ENCODE measurements at places on chromosomes 1 and 21.

GRCh38 chr1:80640978-80641377 is 1159.8 kb upstream of the ADGRL2 start:
- DNase-seq: no peak

DNA sequence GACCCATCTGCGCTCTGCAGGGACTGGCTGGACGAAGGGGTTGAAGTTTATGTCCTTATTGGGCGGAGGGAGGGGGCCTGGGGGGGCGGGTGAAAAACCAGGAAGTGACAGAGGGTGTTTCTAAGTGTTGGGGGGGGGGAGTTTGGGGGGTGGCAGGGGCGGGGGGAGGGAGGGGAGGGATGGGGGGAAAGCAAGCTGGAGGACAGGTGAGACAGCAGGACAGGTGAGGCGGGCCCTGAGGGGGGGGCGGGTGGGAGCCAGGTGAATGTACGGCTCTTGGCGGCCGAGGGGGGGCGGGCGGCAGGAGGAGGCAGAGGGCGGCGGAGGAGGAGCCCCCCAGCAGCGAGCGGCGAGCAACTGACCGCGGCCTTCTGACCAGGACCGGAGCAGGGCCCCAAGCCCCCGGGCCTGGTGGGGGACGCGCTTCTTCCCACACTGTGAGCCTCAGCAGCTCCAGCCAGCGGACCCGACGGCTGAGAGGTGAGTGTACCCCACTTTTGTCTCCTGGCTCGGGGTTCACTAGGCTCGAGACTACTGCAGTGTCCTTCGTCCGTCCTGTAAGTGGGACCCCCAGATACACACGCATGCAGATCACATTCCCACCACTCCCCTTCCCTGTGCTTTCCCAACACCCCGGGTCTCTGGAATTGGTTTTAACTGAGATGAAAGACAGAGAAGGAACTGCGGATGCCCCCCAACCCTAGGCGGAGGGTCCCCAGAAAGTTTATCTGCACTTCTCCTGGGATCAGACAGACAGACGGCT is at the start of gene ZBTB7B:
TSS of gene ZBTB7B (plus strand) at position 339 of the 763 bp plus-strand sequence. CDS start 11,859 bp downstream, outside the sequence.
- DNase-seq: no peak

DNA sequence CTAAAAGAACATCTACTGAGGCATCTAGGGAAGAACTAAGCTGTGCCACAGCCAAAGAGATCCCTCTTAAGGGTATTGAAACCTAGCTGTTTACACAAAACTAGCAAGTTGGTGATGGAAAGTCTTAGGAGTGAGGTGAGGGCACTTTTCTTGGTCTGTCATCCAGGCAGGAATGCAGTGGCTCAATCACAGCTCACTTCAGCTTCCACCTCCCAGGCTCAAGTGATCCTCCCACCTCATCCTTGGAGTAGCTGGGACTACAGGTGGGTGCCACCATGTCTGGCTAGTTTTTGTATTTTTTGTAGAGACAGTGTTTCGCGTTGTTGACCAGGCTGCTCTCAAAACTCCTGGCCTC is 2.4 kb downstream of the PLEKHO1 start:
- no peak for DNase-seq

GRCh38 chr1:159799446-159799985 is 2.6 kb upstream of the FCRL6 start:
- no peak for DNase-seq

DNA sequence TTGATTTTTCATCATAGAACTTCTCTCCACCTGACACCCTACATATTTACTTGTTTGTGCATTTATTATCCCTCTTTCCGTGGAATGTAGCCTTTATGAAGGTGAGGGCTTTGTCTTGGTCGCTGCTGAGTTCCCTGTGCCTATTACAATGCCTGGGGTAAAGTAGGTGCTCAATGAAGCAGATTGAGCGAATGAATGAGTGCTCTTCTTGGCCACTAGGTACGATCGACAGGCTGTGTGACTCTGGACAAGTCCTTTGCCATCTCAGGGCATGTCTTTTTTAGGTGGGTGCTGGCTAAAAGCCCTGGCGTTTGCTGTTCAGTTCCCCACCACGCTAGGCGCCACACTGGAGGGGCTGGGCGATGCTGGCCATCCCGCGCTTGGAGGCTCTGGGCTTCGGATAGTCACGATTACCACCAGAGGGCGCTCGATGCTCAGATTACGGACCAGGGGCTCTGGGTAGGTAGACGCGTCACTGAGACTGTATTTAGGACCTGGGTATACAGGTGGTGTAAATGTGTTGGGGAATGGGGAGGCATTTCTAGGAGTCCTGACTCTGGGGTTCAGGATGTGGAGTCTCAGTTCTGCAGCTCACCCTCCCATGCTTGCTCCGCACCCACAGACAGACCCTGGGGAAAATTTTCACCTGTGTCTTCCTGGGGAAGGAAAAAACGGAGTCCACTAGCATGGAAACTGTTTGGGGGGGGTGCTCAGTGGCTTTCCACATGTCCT is 71.0 kb upstream of the CSF3R start:
- DNase-seq: peak; percentile 50

DNA sequence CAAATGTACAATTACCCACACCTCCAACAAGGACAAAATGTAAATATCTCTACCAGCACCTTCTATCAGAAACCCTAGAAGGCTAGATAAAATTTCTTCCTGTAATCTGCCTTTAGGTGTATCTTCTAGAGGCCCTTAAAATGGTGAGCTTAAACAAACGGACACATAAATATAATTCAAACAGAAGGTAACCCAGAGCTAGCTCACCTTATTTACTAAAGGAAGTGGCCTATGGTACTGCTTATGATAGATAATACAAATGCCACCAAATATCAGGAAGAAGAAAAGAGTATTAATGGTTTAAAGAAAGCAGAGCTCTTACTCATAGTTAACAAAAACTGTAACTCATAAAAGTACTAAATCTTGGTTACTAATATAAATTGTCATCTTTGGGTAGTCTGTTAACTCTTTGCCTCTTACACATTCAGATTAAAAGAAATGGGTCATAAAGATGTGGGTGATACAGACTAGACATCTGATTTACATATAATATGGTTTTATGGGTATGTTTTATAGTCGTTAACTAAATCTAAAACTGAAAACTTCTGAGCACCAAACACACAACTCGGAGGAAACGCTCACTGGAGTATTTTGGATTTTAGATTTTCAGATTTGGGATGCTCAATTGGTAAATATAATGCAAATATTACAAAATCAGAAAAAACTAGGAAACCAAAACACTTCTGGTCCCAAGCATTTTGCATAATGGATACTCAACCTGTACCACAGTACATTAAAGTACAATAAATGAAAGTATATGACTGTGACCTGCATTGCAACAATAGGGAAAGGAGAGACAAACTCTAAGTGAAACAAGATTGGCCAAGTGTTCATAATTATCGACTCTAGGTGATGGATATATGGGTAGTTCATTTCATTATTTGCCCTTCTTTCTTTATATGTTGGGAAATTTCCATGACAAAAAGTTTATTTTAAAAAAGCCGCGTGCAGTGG is 23.2 kb downstream of the TRIT1 start:
- DNase-seq: no peak

DNA sequence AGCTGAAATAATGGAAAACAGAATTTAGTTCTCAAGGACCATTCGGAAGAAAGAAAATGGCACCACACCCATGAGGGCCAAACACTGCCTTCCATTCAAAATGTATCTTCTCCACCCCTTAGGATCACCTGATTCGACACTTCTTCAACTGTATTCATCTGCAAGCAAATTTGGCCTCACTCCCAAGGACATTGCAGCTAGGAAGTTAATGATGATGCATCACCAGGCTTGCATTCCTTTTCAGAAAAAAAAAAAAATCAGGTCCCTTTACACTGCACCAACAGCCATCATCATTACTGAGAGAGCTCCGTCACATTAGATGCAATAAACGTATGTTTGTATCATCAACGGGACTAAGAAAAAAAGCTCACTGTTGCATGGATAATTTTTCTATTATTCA is 368.3 kb downstream of the PCP4 start:
- DNase-seq: no peak

DNA sequence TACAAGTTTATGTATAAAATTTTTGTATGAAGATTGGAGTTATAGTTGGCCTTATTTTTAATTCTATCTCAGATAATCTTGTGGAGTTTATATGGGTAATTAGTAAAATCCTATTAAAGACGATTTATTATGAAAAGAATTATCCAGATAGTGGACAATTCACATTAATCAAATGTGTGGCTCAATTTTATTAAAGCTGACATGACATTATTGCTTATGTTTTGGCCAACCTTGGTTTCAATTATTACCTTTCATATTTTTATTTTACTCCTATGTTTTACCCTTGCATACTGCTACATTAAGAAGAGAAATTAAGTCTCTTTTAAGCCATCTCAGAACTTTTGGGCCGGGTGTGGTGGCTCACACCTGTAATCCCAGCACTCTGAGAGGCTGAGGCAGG is 110.0 kb downstream of the ITSN1 start:
- no peak for DNase-seq

- no peak for DNase-seq
These were observed 189.7 kb upstream of the ADGRL4 start for GRCh38 chr1:79196211-79196610.

DNA sequence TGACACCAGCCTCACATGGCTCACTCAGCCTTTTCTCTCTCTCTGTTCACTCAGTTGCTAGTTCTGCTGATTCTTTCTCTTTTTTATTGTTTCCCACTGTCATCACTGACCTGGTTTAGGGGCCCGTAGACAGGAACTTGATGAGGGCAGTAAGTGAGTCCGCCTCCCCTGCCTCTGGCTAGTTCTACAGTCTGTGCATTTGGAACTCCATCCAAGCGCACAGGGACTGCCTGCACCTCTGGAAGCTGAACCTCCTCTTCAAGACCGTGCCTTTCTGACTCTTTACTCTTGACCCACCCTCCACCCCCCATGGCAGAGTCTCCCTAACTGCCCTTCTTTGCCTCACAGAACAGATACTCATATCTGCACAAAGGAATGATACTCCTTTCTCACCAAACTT is 4.2 kb downstream of the TENT5C start:
- no peak for DNase-seq

DNA sequence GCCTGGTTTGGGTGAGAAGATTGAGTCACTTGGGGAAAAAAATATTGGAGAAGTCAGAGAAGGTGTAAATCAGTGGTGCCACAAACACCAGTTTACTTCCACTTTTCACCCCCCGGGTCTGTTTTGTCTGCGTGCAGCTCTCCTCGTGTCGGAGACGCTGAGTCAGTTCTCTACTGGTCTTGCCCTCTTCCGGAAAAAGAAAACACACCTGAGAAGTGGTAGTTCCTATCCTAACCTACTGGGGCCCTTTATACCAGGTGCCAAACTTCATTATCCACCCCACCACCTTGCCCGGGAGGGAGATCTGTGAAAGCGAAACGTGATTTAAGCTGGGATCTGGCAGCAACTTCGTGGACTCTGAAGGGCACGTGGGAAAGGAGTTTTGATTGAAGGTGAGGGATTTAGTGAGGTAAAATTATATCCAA is 855 bp upstream of the IVNS1ABP start:
- DNase-seq: peak; percentile 29

DNA sequence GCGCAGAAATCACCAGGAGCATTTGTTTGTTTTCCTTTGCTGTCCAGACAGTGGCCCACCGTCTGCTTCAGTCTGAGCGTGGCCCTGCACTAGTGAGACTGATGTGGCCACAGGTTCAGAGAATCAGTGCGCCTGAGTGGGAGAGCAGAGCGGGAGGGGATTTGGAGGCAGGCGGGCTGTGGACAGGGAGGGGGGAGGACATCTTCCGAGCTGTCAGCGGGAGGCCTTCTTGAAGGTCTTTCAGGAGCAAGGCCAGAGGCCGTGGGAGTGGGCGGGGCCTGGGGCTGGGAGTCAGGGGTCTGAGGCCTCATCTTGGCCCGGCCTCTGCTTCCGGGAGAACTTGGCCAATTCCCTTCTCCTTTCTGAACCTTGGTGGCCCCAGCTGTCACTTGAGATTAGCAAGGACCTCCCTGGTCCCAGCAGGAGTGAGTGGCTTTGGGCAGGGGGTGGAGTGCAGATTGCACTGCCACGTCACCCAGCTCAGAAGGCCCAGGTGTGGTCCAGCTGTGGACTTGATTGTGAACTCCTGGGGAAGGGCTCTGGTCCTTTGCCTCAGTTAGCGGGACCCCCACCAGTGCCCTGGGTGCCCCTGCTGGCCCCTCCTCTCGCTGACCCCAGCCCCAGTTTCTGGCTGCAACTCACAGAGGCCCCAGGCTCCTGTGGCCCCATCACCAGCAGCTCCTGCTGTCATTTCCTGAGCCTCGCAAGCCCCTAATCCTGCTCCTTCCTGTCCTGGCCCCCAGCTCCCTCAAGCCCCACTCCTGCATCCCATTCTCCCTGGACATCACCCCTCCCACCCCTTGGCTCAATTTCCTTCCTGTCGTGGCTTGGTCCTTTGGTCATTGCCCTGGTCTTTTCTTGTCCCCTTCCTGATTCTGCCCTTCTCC is 8.4 kb downstream of the TNFRSF1B start:
- no peak for DNase-seq

- DNase-seq: no peak
These were observed 62.3 kb downstream of the OPTC start for GRCh38 chr1:203556047-203556851.

DNA sequence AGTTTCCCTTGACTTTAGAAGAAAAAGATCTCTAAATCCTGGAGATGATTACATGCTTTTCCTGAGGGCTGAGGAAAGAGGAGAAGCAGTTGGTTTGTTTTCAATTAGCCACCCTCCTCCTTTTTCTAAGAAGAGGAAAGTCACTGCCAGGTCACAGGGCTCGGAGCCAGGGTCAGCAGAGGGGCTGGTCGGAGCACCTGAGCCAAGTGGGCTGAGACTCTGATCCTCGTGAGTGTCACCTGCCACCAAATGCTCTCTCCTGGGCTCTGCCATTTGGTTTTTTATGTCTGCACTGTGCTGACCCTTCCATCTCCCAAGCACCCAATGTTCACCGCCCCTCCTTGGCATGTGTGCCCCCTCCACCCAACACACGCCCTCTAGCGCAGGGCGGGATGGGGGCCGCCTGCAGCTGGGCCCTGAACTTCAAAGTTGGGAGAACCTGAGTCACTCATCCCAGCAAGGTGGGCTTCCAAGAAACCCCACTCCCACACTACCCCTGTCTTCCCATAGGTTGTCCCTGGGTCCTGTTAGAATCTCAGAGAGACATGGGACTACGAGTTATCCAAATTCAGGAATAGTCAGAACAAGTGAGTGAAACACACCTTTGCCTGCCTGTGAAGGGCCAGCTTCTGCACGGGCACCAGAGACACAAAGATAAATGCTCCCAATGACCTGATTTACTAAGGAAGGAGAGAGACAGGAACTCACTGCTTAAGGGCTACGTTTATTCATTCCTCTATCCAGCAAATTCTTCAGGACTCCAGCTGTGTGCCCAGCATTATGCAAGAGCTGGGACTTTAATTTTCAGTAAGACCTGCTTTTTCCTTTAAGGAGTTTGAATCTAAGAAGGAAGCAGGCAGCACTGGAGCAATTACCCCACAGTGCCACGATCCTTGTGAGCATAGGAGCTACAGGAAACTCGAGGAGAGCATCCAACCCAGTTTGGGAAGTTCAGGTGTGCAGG is 127.5 kb downstream of the RHOU start:
- DNase-seq: no peak

- DNase-seq: no peak
These were observed 2.4 kb upstream of the SLC19A1 start for GRCh38 chr21:45544449-45545235.

DNA sequence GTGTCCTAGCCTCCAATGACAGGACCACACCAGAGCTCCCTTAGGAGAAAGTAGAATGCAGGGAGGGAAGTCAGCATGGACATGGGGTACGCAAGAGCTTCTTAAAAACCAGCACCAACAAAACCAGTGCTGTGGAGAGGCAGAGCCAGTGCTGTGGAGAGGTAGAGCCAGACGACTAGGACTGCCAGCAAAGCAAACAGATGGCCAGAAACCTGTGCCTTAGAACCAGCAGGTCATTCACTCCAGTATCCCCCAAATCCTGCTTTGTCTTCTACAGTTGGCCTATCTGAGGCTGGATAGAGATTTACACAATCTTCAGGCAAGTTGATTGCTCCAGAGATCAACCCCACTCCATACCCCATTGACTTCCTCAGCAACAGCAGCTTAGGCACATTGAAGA is 459.9 kb upstream of the CAMK1G start:
- no peak for DNase-seq

All from stimulated activated CD4-positive, alpha-beta T cell treated with anti-CD3 and anti-CD28 coated beads, Interleukin-1b, Interleukin-23, amount 100 ng/mL, for 24 hours (primary cell).